Right ventricle myocardium superior (tissue), 1 donor: ENCODE measurements at places on chromosomes 7 and 10. TPM values are rescaled to one million over a fixed set of nuclear protein-coding genes. Genes with fewer than 3 reads are reported as not detected.

The MNX1 gene
- total RNA-seq, result not detected

- DNase-seq, result peak; percentile 56
These were observed 14.7 kb upstream of the TMEM236 start for GRCh38 chr10:17737027-17737965.

DNA sequence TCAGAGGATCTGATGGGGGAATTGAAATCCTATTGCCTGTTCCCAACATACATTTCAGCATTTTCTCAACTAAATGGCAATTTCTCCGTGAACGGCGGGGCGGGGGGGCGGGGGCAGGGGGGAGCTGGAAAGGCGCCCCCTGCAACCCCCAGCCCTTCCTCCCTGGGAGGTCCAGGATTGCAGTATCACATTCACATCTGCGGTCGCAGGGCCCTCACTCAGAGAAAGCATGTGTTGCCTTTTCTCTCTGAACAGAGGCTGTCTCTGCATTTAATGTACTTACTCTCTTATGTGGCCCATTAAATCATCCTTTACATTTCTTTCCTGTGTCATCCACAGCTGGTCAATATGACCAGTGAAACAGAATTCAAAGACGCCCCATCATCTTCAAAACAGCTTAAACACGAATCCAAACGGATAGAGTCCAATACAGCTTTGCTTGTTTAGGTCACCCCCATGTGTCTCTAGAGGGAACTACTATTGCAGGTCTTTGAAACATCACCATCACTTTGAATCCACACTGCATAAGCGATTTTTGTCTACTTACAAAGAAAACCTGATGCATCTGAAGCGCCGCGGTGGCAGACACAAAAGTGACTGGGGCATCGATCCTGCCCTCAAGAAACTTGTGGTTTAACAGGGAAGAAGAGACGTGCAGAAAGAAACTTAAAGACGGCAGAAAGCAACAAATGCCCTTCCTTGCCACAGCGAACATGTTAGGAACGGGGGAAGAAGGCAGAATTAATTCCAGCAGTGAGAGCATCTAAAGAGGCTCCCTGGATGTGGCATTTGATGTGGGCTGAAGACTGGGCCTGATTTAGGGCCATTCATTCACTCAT lies 17.0 kb upstream of the ECHDC3 start:
- no peak for DNase-seq

- DNase-seq, result no peak
These were observed 15.6 kb downstream of the NRCAM start for GRCh38 chr7:108440613-108441012.

The ANKRD30A gene
- total RNA-seq, result not detected

The COL17A1 gene
- not detected for total RNA-seq

The ACTA2 gene
- total RNA-seq, result 74.5 TPM

DNA sequence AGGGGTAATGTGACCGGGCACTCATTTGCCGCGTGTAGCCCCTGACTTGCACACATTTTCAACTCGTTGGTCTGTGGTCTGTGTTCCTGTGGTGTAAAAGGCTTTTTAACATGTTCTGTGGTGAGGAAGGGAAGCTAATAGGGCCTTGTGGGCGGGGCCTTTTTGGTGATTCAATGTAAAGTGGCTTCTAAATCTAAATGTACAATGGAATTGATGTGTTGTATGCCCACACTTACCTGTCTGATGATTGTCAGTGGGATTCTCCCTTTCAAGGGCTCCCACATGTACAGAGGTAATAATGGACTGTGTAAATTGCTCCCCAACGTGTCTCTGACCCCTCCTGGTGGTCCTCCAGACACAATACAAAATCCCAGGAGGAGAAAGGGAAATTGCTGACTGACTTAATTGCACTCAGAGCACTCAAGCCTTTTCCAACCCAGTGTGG lies 43.1 kb upstream of the GATAD1 start:
- no peak for DNase-seq
